ENCODE measurements at places on chromosomes 6 and 20.

DNA sequence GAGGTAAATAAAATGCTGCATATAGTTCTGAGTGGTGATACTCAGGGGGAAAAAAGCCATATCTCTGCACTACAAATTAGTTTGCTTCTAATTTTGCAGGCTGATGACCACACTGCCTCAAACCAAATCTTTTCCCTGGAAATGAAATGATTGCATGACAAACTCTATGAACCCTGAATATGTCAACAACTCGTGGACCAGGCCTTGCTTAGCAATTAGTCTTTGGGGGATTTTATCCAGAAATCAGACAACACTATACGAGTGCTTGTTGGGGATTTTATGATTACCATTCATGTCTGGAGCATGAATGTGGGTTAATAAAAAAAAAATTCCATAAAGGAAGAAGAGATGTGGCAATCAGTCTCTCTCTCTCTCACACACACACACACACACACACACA lies 42.0 kb downstream of the SOBP start:
- H3K27ac ChIP-seq, result no peak overlapping the region
- peaks cover 59% of the 10 kb centered on the region for H3K4me1 ChIP-seq
- DNase-seq, result no peak
- H3K27me3 ChIP-seq, result no peaks in the 10 kb centered on the region

DNA sequence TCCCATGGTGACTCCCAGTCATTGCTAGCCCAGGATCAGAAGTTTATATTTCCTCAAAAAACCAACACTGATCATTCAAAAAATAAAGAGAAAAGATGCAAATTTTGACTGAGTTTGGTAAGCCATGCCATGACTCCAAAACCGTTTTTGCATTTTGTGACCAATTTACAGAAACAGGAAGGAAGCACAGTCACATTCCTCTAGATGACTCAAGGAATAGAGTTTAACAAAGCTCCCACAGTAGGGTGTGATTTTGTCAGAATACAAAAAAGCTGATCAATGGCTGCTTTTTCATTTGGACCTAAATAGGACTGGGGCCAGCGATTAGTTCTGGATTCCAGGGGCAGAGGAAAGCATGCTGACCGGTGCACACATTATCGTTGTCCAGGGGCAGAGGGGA lies 179.4 kb upstream of the AFDN start:
- peaks cover 6% of the 10 kb centered on the region for H3K4me1 ChIP-seq
- no peaks in the 10 kb centered on the region for H3K27me3 ChIP-seq
- H3K4me3 ChIP-seq, result no peak overlapping the region
- no peaks in the 10 kb centered on the region for H3K36me3 ChIP-seq
- H3K27ac ChIP-seq, result no peak overlapping the region
- DNase-seq, result no peak

DNA sequence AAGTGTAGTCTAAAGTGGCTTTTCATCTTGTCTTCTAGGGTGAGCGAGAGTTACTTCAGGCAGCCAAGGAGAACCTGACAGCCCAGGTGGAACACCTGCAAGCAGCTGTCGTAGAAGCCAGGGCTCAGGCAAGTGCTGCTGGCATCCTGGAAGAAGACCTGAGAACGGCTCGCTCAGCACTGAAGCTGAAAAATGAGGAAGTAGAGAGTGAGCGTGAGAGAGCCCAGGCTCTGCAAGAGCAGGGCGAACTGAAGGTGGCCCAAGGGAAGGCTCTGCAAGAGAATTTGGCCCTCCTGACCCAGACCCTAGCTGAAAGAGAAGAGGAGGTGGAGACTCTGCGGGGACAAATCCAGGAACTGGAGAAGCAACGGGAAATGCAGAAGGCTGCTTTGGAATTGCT lies 27.1 kb downstream of the C20orf173 start:
- peaks cover 20% of the 10 kb centered on the region for H3K36me3 ChIP-seq
- DNase-seq, result no peak
- H3K27me3 ChIP-seq, result no peaks in the 10 kb centered on the region
- no peak overlapping the region for H3K4me3 ChIP-seq
- H3K4me1 ChIP-seq, result no peaks in the 10 kb centered on the region

- H3K4me3 ChIP-seq, result no peak overlapping the region
- H3K27ac ChIP-seq, result no peak overlapping the region
- H3K4me1 ChIP-seq, result peaks cover 9% of the 10 kb centered on the region
Observed at GRCh38 chr6:156752666-156753301, 24.4 kb upstream of the ARID1B start.

GRCh38 chr20:37201827-37202162 lies 22.4 kb upstream of the MROH8 start:
- no peak for DNase-seq
- H3K4me1 ChIP-seq, result no peaks in the 10 kb centered on the region
- H3K27ac ChIP-seq, result peak overlapping the region; percentile 18
- H3K36me3 ChIP-seq, result peaks cover 64% of the 10 kb centered on the region
- no peak overlapping the region for H3K4me3 ChIP-seq
- no peaks in the 10 kb centered on the region for H3K27me3 ChIP-seq

- no peaks in the 10 kb centered on the region for H3K36me3 ChIP-seq
- no peak for DNase-seq
- H3K27me3 ChIP-seq, result no peaks in the 10 kb centered on the region
- H3K27ac ChIP-seq, result no peak overlapping the region
- no peak overlapping the region for H3K4me3 ChIP-seq
Observed at GRCh38 chr6:39428816-39429215, 106.3 kb upstream of the KCNK16 start.

DNA sequence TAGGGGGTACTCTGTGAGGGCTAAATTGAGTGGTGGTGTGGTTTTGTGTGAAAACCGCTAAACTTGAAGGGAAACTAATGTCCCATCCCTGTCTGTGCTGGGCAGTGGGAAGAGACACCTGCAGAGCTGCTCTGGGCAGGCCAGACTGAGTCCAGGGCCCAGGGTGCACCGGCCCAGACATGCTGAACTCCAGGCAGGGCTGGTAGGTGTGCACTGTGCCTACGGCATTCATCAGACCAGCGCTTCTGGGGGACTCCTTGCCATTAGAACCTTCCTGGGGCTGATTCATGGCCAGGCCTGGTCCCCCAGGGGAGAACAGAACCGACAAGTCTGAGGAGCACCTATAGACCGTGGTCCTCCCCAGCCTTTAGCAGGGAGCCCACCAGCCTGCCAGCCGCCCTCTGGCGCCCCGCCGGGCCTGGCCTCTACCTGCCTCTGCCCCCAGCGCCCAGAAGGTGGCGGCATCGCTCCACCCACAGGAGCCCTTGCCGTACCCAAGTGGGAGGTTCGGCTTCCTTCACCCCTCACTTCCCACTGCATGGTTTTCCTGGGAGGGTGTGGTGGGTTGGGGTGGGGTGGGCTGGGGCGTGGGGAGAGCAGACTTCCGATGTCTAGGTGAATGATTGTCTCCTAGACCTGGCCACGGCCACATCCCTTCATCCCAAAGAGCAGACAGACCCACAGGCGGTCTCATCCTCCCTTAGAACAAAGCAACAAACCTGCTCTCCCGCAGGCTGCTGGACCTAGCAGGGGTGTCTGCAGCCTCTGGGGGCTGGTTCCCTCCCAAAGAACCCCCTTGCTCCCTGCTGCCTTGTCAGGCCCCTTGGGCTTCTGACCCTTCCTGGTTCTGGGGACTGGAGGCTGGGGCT lies 15.5 kb downstream of the CCDC167 start:
- no peak overlapping the region for H3K4me3 ChIP-seq
- DNase-seq, result peak; percentile 79
- H3K36me3 ChIP-seq, result no peaks in the 10 kb centered on the region

DNA sequence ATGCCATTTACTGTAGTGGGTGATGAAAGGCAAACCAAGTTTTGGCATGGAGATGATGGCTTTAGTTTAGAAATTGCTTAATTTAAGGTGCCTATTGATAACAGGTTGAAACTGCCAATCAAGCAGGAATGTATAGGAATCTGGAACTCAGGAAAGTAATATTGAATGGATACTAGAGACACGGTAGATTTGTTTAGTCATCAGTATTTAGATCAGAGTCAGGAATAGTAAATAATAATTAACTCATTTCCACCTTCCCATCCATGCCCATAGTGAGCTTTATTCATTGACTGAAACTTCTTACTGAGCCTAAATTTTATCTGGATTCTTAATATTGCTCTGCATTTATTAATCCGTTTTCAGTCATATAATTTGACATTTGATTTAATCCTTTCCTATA lies 500.3 kb downstream of the NKAIN2 start:
- H3K27ac ChIP-seq, result no peak overlapping the region
- H3K4me1 ChIP-seq, result no peaks in the 10 kb centered on the region
- no peaks in the 10 kb centered on the region for H3K27me3 ChIP-seq

DNA sequence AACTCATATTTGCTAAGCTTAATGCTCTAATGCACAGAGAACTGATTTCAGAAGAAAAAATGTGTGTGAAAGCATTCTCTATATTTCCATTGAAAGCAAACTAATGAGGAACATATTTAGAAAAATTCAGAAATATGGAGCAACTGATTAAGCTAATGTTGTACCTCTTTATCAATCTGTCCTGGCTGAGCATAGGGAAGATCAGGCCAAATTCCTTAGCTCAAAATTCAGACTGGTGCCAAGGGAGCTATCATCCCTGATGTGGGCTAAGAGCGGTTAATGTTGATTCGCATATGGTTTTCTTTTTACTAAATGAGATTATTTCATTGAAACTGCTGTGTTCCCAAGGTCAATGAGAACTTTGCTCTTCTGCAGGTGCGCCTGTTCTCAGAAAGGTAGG lies 93.9 kb upstream of the HS3ST5 start:
- H3K4me1 ChIP-seq, result peaks cover 24% of the 10 kb centered on the region
- H3K27ac ChIP-seq, result no peak overlapping the region
- H3K27me3 ChIP-seq, result no peaks in the 10 kb centered on the region
- H3K4me3 ChIP-seq, result no peak overlapping the region
- H3K36me3 ChIP-seq, result no peaks in the 10 kb centered on the region

- no peaks in the 10 kb centered on the region for H3K4me1 ChIP-seq
- peaks cover 11% of the 10 kb centered on the region for H3K36me3 ChIP-seq
- no peak overlapping the region for H3K27ac ChIP-seq
- H3K4me3 ChIP-seq, result no peak overlapping the region
- no peak for DNase-seq
- no peaks in the 10 kb centered on the region for H3K27me3 ChIP-seq
Observed at GRCh38 chr20:41480054-41480770, 113.6 kb upstream of the EMILIN3 start.

GRCh38 chr6:107813555-107814194 lies 10.4 kb downstream of the SCML4 start:
- no peaks in the 10 kb centered on the region for H3K27me3 ChIP-seq
- no peak for DNase-seq
- H3K27ac ChIP-seq, result no peak overlapping the region
- H3K4me3 ChIP-seq, result no peak overlapping the region
- no peaks in the 10 kb centered on the region for H3K4me1 ChIP-seq

GRCh38 chr6:38100380-38100779 lies 280.9 kb downstream of the ZFAND3 start:
- H3K4me1 ChIP-seq, result peaks cover 5% of the 10 kb centered on the region
- no peak overlapping the region for H3K27ac ChIP-seq
- H3K27me3 ChIP-seq, result no peaks in the 10 kb centered on the region
- no peaks in the 10 kb centered on the region for H3K36me3 ChIP-seq

DNA sequence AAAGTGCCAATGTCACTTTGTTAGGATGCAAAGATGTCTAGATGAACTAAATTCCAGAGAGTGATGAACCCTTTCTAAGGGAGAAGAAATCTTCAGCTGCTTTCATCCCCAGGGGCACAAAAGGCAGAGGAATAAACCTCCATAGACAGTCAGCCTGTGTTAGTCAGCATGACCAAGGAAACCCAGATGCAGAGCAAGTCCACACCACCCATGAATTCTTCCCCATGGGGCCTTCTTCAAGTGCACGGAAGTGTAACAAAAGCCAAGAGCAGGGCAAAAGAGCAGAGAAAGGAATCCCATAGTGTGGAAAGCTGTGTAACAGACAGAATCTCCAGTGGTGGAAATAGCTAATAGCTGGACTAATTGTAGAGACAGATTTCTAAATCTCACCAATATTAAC lies 50.0 kb downstream of the DCDC2 start:
- no peak overlapping the region for H3K27ac ChIP-seq
- no peaks in the 10 kb centered on the region for H3K27me3 ChIP-seq
- H3K36me3 ChIP-seq, result peaks cover 7% of the 10 kb centered on the region
- no peak for DNase-seq
- peaks cover 5% of the 10 kb centered on the region for H3K4me1 ChIP-seq
- no peak overlapping the region for H3K4me3 ChIP-seq

- DNase-seq, result peak; percentile 75
- peak overlapping the region; percentile 23 for H3K4me3 ChIP-seq
- no peak overlapping the region for H3K27ac ChIP-seq
- peaks cover 24% of the 10 kb centered on the region for H3K4me1 ChIP-seq
- H3K36me3 ChIP-seq, result no peaks in the 10 kb centered on the region
Observed at GRCh38 chr20:571754-572441, 28.3 kb upstream of the CSNK2A1 start.

DNA sequence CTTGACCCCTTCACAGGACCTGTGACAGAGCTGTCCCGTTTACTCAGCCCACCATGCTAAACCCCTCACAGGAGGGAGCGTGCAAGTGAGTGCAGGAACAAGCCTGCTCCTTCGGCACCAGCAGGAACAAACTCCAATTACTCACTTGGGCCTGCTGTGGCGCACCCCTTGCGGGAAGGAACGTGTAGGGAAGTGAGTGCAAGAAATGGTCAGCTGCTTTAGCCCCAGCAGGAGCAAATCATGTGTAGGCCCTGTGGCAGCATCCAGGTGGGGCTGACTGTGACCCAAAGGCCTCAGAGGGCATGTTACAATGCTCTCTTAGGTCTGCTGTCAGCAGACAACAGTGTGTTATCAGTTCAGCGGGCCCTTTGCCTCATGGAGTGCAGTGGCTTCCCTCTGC lies 574.4 kb downstream of the PRKN start:
- H3K27ac ChIP-seq, result no peak overlapping the region
- H3K27me3 ChIP-seq, result no peaks in the 10 kb centered on the region
- 0 out of 2 replicates have a peak, but pooled peaks cover 12% of the 10 kb centered on the region for H3K4me1 ChIP-seq
- no peak for DNase-seq

DNA sequence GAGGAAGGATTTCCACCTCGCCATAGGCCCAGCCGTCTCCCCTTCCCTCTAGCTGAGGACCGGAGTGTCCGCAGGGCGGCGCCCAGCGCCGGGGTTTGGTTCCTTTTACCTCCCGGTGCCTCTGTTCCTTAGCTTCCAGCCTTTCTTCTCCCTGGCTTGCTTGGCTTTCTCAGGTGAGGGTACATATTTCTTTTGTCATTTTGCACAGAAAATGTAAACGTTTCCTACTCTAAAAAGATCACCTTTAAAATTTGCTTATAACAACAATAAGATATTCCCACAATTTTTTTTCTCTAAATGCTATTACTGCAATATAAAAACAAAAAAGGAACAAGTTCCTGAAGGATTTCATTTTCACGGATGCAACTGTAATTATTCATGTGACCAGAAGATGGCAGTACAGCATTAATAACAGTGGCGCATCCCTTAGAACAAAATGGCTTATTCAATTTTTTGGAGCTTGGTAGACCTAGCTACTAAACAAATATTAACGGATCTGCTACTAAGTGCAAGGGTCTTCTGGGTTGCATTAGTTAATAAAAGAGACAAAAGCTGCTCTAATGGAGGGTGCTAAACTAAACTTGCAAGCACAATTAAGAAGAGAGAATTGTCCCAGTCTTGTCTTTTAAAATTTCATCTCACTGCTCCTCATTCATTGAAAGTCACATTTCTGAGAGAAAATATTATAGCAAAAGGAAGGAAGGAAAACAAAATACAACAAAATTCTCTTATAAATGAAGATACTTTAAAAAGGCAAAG lies 172.9 kb downstream of the ADGRG6 start:
- no peak overlapping the region for H3K27ac ChIP-seq
- H3K4me3 ChIP-seq, result no peak overlapping the region
- H3K27me3 ChIP-seq, result no peaks in the 10 kb centered on the region
- no peaks in the 10 kb centered on the region for H3K36me3 ChIP-seq

- no peaks in the 10 kb centered on the region for H3K36me3 ChIP-seq
- no peaks in the 10 kb centered on the region for H3K27me3 ChIP-seq
- no peak overlapping the region for H3K27ac ChIP-seq
- H3K4me3 ChIP-seq, result no peak overlapping the region
Observed at GRCh38 chr6:115945306-115945705, 115.4 kb downstream of the FRK start.
